ENCODE measurements at places on chromosomes 16 and 17.

DNA sequence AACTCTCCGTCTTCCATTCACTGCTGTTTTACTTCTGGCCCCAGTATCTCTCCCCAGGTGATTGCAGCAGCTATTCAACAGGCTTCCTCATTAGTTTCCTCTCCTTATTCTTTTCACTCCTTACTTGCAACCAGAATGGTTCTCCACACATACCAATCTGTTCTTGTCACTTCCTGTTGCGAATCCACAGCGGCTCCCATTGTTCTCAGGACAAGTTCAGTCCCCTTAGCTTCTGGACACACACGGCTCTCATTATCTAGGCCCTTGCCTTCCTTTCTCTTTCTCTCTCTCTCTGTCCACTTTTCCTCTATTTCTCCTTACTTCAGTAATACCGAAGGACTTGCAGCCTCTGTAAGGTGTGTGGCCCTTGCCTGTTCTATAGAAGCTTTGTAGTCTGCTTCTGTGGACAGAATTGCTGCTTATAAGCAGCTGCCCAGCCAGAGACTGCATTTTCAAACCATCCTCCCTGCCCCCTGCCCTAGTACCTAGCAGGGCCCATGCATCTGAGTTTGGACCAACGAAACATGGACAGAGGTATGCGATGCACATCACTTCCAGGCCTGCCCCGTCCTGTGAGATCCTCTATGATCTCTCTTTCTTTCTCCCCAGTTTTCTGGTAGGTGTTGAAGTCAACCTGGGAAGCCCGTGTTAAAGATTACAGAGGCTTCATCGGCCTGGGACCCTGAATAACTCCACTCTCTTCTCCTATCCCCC lies 45.7 kb downstream of the VAT1L start:
- no peak for DNase-seq

GRCh38 chr16:926715-927114 lies 44.1 kb downstream of the LMF1 start:
- no peak for DNase-seq

DNA sequence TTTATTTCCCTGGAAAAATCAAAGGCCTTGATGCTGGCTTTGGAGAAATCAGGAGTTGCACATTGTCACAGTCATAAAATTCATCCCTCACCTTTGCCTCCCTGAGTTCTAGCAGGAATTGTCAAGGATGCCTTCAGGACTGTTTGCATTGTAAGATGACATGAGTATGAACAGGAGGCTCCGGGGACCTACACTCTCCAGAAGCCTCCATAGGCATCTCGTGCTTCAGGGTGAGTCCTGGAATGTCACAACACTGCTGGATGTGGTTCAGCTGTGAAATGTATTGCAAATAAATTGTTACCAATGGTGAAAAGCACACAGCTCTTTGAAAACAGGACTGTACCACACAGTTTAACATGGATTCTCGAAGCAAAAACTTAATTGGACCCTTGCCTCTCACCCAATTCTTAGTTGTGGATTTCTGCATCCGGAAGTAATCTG lies 535.4 kb upstream of the C16orf82 start:
- DNase-seq: no peak

DNA sequence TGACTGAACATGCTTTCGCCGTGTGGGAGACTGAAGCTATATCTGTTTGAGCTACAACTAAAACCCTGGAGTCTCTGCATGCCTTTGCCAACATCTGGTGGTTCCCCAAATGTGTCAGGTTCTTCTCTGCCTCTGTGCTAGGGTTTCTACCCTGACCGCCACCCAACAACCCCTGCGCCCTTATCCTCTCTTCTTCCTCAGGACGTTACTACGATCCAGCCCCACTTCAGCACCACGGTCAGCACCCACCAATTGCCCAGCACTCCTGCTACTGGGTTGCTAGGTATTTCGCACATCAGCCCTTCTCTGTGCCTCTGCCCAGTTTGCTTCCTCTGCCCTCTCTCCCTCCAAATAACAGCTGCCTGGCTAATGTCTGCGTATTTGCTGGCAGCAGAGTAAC lies 106.3 kb upstream of the HSBP1 start:
- DNase-seq: no peak

GRCh38 chr16:87713451-87714229 lies 52.1 kb downstream of the KLHDC4 start:
- DNase-seq: no peak

- DNase-seq: no peak
Observed at GRCh38 chr17:80146121-80147034, 550 bp downstream of the EIF4A3 start.

DNA sequence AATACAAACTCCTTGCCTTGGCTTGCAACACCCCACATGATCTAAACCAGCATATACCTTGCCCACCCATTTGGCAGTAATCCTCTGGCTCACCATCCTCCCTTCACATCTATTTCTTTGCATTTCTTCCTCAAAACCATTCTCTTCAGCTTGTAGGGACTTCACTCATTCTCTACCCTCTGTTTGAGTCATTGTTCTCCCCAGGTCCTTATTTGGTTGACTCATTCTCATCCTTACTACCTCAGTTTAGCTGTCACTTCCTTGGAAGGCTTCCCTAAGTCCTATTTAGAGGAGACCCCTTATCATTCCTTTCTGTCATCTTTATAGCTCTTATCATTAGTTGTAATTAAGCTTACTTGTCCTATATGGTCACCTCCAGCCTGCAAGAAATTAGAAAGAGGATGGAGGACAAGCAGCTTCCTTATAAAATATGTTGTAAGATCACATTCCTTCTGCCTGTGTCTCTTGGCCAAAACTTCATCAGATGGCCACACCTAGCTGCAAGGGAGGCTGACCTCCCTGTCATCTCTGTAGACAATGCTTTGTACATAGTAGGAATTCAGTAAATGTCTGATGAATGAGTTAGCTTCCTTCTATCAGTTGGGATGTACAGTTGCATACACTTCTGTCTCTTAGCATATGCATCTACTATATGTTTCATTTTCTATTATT lies 1.7 kb downstream of the TTC19 start:
- peak; percentile 13 for DNase-seq

DNA sequence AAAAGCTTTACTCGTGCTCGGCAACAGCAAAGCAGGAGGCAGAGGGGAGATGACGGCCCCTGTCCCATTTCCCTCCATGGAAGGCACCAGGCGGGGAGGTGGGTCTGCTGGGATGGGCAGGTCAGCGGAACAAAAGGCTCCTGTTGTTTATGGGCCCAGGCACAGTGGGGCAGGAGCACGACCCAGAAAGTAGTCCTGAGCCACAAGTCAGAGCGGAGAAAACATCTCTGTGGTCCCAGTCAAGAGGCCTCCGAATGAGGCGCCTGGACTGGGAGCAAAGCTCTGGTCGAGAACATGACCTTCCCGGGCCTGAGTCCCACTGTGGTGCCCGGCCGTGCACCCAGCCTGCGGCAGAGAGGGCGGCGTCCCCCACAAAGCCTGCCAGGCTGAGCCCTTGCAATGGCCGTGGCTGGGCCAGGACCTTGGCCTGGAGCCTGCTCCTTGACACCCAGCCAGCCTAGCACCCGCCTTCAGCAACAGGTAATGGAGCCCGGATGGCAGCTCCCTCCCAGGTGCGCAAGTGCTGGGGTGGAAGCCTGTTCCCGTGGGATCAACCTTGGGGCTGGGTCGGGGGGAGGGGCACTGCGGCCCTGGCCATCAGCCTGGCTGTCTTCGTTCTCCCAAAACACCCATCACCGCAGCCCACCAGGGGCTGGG lies 3.6 kb downstream of the RFNG start:
- no peak for DNase-seq

DNA sequence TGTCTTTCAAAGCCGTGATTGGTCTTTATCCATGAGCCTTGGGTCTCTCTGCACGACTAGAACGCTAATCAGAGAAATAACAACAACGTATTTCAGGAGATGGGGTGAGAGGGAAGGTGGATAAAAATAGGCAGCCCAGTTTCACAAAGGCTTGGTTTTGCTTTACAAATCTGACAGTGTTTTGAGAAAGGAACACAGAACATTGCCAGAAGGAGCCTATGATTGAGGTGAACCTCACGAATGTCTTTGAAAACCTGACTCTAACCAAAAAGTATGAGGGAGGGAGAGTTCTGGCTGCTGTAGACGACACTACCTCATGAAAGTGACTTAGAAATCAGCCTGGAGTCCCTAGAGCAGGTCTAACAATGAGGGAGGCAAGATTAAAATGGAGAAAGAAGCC lies 38.0 kb upstream of the NOL11 start:
- DNase-seq: no peak

DNA sequence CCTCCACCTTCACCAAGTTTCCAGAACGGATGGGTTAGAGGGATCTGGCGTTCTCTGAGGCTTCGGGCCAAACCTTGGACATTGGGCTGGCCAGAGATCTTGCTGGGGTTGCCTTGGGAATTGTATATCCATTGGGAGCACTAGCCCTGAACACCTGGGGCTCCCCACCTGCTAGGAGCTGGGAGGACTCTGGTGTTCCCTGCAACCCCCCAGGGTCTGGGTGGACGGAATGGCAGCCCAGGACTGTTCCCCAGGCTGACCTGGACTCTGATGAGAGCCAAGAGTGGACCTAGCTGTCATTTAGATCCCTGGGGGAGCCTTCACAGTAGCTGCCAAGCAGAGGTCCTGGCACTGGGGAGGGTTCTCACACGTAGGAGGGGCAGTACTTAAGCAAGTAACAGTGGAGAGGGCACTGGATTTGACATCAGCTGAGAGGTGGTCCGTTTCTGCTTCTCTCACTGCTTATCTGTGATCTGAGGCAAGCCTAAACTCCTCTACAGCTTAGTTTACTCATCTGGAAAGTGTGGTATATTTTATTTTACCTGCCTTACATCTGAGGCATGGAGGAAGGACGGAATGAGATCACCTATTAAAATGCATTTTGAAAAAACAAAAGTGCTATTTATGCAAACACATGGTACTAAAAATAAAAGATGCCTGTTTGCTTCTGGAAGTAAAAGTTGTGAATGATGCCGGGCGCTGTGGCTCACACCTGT lies 11.7 kb downstream of the SOCS3 start:
- DNase-seq: no peak

- DNase-seq: peak; percentile 97
Observed at GRCh38 chr17:63433746-63434591, 12.1 kb downstream of the CYB561 start.

DNA sequence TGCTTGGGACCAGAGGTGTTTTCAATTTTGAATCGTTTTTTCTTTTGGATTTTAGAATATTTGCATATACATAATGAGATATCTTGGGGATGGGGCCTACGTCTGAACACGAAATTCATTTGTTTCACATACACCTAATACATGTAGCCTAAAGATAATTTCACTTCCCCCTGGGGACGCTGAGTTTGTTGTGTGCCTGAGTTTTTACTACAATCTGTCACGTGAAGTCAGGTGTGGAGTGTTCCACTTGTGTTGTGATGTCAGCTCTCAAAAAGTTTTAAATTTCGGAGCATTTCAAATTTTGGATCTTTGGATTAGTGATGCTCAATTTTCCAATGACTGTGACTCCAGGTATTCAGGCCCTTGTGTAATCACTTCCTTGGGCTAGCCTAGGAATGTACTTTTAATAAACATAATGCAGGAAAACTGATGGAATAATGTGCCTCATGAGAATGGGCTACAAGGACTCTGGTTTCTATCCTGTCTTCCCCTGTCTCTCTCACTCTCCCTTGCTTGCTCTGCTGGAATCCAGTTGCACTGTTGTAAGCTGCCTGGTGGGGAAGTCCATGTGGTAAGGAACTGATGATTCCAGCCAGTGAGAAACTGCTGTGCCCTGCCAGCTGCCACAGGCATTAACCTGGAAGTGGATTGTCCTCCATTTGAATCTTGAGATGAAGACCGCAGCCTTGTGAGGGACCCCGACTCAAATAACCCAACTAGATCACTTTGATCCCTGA lies 403.8 kb downstream of the SHISA9 start:
- no peak for DNase-seq

DNA sequence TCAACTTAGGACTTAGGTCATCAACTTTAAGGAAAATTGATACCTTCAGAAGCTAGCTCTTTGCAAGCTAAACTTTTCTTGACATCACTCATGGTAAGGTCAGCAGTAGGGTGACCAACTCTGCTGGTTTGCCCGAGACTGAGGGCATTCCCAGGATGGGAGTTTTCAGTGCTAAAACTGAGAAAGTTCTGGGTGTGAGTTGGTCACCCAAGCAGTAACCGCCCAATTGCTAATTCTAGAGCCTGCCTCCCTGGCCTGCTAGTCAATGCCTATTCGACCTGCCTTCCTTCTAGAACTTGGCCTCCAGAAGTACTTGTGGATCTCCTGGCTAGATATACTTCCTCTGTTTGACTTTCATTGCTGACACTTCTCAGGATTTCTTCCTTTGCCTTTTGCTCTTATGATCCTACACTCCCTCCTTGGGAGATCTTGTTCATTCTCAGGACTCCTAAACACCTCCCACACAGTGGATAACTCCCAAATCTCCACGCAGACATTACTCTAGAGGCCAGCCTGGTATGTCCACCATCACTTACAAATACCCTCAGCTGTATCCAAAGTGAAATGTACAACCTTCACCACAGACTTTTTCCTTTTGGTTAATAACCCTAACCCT lies 10.5 kb upstream of the MYO18A start:
- DNase-seq: no peak

DNA sequence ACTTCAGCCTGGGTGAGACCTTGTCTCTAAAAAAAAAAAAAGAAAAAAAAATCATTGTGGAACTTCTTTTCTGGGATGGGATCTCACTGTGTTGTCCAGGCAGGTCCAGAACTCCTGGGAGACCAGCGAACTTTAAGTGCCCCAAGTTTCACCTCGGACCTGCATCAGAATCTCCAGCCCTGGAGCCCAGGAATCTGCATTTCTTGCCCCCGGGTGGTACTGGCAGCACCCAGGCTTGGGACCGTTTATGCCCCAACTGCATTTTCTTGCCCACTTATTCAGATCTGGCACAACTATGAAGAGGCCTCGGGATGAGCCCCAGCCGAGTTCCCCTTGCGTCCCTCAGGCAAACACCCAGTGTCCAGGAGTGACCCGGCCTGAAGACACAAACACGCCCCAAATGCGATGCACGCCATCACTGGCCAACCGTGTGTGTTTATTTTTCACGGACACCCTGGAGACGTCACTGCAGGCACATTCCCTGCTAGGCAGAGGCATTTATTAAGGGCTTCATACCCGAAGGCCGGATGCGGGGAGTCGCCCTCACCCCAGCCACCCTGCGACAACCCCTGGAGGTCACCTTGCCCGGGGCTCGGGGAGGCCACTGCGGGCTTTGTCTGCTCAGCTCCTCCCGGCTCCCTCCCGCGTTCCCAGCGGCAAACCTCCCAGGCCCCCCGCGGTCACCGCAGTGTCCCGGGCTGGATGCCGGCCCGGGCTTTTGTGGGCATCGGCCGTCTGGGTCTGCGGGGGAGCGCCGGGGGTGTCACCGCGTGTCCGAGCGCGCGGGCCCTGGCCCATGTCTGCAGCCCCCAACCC lies 684 bp upstream of the SPIRE2 start:
- peak; percentile 83 for DNase-seq

DNA sequence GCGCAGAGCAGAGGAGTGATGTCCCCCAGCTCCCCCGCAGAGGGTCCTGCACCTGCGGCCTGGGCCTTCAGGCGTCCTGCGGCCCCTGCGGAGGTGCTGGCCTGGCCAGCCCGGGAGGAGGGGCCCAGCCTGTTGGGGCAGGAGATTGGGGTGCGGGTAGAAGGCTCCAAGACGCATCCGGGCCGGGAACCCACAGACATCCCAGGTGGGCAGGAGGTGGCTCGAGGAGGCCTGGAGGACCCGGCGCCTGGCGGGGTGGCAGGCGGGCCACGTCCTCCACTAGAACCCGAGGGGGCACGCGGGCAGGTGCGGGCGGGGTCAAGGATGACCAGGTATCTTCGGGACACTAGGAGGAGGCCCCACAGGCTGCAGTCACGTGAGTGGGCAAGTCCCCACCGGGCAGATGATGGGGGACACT lies 647 bp upstream of the SECTM1 start:
- DNase-seq: no peak
